ENCODE measurements at places on chromosomes 16 and 17.

DNA sequence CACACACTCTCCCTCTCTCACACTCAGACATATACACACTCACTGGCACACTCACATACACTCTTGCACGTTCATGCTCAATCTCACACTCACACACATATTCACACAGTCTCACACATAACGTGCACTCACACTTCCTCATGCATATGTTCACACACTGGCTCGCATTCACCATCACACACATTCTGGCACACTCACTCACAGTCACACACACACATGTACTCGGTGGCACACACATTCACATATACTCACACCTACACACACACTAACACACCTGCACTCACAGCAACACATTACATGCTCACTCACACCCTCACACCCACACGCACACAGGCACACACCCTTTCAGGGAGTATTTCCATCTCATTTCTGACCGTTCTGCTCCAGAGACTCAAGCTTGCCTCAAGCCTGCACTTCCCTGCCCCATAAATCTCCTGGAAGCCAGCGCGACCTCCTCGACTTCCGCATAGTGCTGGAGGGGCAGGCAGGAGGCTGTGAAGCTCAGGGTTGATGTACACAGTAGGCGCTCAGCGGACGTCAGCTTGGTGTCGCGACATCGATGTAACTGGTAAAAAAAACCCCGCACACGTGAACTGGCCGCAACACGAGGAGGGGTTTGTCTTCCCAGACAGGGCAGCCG lies 66.7 kb upstream of the FOXF1 start:
- no peak for DNase-seq

DNA sequence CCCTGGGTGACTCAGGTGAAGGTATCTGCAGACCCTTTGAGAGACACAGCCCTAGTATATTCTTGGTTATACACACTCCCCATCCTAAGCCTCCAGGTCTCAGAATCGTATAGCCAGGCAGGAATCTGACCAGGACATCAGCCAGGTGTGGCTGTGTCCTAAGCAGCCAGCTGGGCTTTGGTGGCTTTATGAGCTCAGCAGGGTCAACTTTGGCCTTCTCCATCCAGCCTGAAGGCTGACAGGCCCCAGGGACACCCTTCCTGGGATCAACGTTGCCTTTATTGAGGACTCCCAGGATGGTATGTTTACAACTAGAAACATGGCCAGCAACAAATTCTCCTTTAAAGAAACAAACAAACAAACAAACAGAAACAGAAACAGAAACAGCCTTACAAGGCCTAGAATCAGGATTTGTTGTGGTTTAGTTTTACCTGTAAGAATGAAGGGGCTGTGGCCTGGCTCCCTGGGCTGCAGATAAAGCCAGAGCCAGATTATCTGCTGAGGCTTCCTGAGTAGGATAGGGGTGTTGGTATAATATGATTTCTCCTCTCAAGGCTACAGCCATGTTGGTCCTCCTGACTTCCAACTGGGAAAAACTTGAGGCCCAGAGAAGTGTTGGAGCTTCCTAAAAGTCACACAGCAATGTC lies 8.5 kb downstream of the KIF19 start:
- no peak for DNase-seq

DNA sequence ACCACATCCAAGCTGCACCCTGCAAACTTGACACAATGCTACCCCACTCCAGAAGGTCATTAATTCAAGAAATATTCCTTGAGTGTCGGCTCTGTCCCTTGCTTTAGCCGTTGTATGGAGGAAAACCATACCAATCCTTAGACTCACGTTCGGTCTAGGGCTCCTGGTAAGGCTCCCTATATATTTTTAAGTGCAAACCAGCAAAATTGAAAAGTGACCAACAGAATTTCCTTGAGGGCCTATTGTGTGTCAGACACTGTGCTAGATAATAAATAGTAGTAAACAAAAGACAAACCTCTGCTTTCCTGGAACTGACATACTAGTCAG lies 390 bp upstream of the BBS2 start:
- no peak for DNase-seq

DNA sequence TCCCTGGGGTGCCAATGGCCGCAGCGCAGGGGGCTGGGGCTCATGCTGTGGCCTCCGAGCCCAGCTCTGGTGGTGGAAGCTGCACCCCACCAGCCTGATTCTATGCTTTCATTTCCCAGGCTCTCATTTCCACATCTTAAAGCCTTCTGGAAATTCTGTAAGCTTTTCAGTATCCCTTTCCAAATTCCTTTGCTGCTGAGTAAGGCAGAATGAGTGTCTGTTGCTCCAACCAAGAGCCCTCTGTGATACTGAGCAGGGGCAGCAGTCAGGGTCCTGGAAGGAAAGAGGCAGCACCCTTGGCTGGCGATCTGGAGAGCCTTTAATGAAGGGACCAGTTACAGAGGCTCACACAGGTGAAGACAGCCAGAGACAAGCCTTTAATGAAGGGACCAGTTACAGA lies 79.5 kb upstream of the FOXF1 start:
- no peak for DNase-seq

DNA sequence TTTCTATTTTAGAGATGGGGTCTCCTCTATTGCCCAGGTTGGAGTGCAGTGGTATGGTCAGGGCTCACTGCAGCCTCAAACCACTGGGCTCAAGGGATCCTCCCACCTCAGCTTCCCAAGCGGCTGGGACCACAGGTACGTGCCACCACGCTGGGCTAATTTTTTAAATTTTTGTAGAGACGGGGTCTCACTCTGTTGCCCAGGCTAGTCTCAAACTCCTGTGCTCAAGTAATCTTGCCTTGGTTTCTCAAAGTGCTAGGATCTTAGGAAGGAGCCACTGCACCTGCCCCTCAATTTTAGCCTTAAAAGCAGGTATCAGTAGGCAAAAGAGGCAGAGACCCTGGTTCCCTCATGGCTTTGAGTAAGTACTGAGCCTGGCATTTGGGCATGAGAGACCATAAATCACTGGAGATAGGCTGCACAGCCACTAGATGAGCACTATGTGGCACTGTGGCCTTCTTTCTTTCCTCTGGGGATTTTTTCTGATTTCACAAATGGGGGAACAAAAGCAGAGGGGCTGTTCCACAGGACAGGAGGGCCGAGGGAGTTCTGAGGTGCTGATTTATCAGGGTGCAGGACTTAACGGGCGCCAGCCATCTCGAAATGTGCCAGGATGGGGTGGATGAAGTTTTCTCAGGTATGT lies 82.2 kb downstream of the PLXDC1 start:
- peak; percentile 68 for DNase-seq

- DNase-seq = no peak
Observed at GRCh38 chr17:63645775-63646487, 23.7 kb downstream of the MAP3K3 start.

- no peak for DNase-seq
Observed at GRCh38 chr17:42675965-42676423, 800 bp downstream of the PLEKHH3 start.

- DNase-seq = no peak
Observed at GRCh38 chr16:73028263-73028662, 19.7 kb downstream of the ZFHX3 start.

GRCh38 chr17:1197781-1198490 lies 18.2 kb upstream of the ABR start:
- peak; percentile 79 for DNase-seq

DNA sequence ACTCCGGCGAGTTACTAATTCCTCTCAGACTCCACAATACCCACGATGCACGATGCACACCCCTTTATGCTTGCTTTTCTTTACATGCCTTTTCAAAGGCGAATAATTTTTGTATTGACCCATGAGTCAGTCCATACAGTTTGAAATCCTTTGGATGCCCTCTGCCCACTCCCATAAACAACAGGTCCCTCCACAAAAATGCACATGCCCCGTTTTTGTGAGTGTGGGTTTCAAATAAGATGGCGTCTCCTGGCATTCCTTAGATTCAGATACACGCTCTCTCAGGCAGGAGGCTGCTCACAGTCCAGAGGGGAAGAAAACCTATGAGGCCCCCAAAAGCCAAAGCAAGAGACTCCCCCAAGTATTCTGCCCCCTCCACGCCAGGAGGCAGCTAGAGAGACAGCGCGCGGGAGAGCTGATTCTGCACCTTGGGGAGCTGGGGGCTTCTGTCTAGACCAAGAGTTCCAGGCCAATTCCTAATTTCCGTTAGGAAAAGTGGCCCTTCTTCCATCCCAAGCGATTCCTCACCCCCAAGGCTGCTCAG lies 19.6 kb upstream of the HOXB9 start:
- DNase-seq = no peak

DNA sequence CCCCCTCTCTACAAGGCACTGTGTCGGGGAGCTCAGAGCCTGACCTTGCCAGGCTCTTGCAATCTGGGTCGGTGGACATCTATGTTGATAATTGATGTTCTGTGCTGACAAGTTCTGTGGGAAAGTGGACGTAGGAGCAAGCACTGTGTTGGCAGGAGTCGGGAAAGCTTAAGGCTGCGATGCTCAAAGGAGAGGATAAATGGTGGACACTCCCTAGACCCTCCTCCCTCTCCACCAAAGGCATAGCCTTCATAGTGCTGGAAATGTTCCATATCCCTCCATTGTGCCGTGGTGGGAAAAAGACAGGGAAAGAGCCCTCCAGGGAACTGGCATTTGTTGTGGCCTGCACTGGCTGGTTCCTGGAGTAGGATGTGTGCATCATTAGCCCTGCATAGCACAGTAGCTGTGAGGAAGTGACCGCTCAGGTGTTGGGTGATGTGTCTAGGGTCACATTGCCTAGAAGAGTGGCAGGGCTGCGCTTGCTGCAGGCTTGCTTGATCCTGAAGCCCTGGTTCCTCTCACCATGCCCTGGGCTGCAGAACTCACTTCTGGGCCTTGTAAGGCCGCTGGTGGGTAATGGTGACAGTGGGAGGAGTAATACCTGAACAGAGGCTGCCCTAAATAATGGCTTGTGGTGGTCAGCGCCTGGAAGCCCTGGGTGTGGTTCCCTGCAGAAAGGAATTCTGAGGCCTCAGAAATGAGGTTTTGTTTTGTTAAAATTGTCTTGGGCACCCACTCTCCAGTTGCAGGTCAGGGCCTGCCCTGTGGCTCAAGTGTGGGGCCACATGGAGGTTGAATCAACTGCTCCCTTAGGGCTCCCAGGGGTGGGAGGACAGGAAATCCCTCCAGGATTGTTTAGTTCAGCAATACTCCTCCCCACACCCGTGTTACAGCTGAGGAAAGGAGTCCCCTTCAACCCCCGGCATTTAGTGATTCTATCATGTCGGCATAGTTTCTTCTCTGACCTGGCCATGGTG lies 62.6 kb downstream of the KSR1 start:
- no peak for DNase-seq

- DNase-seq = no peak
Observed at GRCh38 chr16:72246423-72246822, 74.5 kb upstream of the PMFBP1 start.

GRCh38 chr16:55302635-55303034 lies 21.4 kb upstream of the IRX6 start:
- no peak for DNase-seq

DNA sequence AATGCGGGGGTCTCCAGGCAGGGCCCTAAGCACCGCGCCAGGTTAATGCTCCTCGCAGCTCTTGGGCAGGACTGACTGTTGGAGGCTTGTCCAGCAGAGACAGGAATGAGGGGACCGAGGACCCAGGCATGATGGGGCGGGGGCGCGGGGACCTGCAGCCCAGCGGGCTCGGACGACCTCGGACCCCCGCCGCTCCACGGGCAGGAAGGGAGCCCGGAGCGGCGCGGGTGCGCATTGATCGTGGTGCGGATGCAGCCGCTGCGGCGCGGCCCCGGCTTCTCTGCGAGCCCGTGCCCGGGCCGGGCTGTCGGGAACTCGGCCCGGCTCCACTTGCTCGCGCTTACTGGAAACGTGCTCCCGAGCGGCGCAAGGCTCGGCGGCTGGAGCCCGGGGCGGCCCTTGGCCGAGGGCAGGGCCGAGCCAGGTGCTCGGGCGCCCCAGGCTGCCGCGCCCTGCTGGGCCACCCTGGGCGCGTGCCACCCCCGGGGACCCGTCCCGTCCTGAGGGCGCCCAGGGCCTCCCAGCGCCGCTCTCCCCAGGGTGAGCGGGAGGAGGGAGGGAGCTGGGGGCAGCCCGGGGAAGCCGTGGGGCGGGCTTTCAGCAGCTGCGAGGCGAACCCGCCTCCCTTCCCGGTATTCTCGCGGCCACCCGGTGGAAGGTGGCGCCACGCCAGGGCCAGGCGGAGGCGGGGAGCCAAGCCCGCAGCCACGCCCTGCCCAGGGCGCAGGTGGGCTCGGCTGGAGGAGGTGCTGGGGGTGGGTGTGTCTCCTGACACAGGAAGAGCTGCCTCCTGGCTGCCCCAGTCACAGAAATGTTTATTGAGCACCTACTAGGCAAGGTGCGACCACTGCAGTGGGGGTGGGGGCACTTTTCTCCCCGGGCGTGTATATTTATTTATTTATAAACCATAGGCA lies 45.9 kb downstream of the SOCS3 start:
- DNase-seq = peak; percentile 77

DNA sequence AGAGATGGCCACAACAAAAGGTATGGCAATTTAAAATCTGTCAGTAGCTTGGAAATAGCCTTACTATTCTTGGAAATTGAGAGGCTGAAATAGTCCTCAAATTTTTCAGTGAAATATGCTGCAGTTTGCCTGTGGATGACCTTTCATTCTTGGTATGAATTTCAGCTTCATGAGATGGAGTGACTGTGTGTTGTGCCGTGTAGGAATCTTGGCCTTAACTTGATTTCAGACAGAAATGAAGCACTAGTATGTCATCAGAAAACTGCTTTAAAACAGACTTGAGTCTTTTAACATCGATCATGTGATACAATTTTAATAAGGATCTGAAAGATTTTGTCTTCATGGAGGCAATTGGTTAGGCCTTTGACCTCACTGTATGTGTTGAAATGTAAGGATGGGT lies 247.2 kb downstream of the CNTNAP4 start:
- DNase-seq = no peak

GRCh38 chr17:75673487-75673886 lies 6.3 kb downstream of the SAP30BP start:
- DNase-seq = no peak

GRCh38 chr17:12445331-12445730 lies 220.4 kb upstream of the MYOCD start:
- no peak for DNase-seq

- no peak for DNase-seq
Observed at GRCh38 chr16:54318941-54319340, 32.4 kb upstream of the IRX3 start.

GRCh38 chr17:29847527-29848400 lies 82.3 kb downstream of the SSH2 start:
- no peak for DNase-seq

DNA sequence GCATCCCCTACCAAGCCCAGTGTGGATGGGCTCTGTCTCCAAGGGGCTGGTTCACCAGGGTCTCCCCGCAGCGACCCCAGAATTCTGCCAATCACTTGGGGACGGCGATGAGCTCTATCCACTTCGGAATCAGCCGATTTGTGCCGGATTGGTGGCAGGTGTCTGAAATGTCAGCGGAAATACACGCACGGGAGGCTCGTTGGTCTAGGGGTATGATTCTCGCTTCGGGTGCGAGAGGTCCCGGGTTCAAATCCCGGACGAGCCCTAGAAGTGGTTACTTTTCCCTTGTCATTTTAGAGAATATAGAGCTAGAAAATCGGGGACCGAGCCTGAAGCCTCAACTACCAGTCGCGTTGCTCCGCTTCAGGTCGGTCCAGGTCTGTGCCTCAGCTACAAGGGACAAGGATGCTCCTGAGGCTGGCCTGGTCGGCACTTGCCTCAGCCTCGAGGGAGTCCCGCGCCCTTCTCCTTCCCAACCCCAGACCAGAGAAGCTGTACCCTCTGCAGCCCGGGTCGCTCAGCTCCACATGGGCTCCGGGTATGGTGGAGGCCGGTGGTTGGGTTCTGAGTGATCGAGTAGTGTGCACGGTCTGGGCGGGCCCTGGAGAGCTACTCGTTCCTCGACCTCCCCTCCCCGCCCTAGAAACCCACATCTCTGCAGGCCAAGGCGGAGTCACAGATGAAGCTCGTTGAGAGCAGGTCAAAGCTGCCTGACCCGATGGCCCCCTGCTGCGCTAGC lies 16.0 kb upstream of the OR1F1 start:
- peak; percentile 52 for DNase-seq

Measured in CD4-positive, alpha-beta T cell treated with Interleukin-17A for 1 hour (primary cell).